Glutamatergic neuron (in vitro differentiated cells): ENCODE measurements at places on chromosomes 5 and 9.

DNA sequence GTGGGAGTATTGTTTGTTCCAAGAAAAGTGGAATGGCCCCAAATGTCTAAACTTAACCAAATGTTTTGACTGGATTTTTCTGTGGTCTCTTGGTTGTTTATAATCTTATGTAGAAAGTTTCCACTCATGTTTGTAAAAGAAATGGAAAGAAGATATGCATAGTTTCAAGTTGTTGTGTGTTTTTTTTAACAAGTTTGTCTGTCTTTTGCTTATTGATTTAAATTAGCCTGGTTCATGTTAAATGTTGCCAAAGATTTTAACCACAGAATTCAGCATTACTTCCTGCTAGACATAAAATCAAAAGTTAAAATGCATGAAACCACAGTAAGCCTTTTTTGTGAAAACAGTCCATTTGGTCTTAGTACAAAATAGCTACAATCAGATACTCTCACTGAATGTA lies 14.0 kb downstream of the PPWD1 start:
- no peak for DNase-seq

- DNase-seq, result no peak
Measured at GRCh38 chr5:59254055-59254687, 639.4 kb downstream of the PDE4D start.

DNA sequence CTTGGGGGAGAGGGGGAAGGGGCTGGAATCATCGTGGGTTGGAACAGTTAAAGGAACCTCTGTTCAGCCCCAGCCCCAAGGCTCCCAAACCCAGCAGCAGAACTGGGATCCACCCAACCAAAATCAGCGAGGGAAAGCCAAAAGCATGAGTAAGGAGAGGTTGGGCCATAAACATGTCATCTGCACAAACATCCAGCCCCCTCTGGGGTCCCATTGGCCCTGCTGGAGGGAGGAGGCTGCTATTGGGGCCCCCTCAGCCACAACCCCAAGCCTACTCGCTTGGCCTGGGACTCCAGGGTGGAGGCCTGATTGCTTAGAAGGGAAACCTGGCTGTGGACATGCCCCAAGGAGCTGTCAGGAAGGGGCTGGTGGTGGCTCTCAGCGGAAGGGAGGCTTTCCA lies 154.9 kb downstream of the FGF18 start:
- no peak for DNase-seq

- no peak for DNase-seq
Measured at GRCh38 chr9:138099803-138100598, 222.4 kb downstream of the CACNA1B start.

- no peak for DNase-seq
Measured at GRCh38 chr9:94097788-94098414, 13.6 kb downstream of the PTPDC1 start.

DNA sequence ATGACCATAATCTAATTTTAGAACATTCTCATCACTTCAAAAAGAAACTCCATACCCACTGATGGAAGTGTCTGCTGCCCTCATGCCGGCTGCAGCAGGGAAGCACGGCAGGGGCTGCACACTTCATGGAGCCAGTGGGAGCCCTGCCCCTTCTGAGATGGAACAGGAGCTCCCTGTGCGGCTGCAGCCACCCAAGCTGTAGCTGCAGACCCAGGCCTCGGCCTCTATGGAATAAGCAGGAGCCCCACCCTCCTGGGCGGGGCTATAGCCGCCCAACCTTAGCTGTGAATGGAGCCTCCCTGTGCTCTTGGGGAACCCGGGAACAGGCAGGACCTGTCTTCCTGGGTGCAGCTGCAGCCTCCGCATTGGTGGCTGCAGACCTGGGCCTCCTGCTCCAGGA lies 128.5 kb downstream of the NUDT12 start:
- peak; percentile 22 for DNase-seq

DNA sequence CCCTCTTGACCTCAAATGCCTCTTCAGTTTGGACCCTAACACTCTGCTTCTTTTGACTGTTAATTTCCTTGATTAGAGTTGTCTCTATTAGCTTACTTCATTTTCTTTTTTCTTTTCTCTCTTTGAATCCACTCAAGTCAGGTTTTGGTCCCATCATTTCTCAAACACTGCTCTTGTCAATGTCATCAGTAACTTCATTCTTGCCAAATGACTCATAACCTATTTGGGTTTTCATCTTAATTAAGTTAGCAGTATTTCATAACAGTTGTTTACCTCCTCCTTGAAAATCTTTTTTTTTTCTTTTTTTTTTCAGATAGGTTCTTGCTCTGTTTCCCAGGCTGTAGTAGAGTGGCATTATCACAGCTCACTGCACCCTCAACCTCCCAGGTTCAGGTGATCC lies 119.6 kb downstream of the PARP8 start:
- no peak for DNase-seq

GRCh38 chr9:89541798-89542197 lies 43.9 kb upstream of the SEMA4D start:
- peak; percentile 65 for DNase-seq

DNA sequence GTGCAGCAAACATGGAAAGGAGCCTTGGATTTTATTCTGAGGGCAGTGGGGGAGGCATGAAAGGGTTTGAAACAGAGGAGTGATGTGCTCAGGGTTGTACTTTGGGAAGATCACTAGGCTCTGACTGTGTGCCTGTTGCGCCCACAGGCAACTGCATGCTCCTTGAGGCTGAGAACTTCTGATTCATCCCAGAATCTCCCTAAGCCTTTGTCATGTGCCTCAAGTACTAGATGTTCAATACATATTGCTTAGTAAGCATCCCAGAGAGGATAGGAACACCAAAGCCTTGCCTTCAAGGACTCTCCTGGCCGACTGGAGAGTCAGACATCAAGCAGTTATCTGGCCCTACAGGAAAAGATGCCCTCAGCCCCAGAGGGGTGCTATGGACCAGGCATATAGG lies 54.1 kb downstream of the ARHGEF37 start:
- DNase-seq, result no peak

GRCh38 chr9:136594492-136594891 lies 48.6 kb upstream of the NOTCH1 start:
- no peak for DNase-seq

DNA sequence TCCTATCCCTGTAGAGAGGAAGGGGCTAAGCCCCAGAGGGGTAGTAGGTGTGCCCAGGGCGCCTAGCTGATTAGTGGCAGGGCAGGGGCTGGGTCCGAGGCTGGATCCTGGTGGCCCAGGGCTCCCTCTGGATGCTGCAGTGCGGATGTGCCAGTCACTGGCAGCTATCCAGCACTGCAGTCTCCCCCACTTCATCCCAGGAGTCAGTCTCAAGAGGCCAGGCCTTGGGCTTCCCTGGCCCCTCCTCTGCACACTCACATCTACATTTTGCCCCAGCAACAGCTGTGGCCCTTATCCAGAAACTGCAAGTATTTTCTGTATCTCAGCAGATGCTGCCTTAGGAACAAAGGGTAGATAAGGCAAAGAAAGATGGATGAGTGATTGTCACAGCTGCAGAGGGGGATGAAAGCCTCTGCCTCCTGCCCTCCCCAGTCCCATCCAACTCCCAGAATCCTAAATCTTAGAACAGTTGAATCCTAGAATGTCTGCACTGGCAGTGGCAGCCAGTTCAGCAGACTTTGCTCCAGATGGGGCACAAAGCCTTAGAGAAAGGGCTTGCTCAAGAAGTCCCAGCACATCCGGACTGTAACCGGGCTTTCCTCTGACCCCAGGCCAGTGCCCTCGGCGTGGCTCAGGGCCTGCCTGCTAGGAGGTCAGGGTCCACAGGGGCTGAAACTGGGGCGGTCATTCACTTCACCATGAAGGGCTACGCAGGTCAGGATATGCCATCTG lies 1.6 kb downstream of the ANXA6 start:
- peak; percentile 54 for DNase-seq

DNA sequence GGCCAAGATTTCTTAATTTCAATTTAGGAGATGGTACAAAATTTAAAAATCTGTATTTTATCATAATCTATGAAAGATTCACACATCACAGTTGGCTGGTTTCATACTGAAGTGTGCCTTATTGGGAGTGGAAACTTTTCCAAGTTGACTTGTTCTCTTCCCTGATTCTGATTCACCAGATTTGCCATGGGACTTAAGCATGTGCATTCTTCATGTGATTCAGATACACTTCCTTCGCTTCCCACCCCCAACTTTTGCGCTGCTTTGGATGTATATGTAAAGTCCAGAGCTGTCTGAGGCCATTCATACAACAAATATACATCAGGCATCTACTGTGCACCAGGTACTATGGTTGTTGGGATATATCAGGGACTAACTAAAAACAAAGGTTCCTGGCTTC lies 34.4 kb downstream of the CPEB4 start:
- no peak for DNase-seq

- no peak for DNase-seq
Measured at GRCh38 chr5:137305971-137306602, 193.0 kb downstream of the SPOCK1 start.

DNA sequence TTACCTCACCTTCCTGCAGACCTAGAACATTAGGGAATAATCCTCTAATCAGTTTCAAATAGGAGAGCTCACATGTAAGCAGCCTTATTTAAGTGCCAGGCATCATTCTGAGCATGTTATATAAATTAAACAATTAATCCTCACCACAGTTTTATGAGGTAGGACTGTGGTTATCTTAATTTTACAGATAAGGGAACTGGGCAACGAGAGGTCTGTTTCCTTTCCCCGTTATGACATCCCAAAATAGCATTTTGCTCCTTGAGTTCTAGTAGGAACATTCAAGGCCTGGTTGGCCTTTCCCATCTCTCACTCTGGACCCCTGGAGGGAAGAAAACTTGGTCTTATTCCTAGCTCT lies 19.1 kb upstream of the IFNB1 start:
- no peak for DNase-seq

- no peak for DNase-seq
Measured at GRCh38 chr9:103364753-103365152, 369.6 kb downstream of the CYLC2 start.
